Epithelial cell of proximal tubule (primary cell): ENCODE measurements at places on chromosomes 12 and 14. TPM values are rescaled to one million over a fixed set of nuclear protein-coding genes. Genes with fewer than 3 reads are reported as not detected.

DNA sequence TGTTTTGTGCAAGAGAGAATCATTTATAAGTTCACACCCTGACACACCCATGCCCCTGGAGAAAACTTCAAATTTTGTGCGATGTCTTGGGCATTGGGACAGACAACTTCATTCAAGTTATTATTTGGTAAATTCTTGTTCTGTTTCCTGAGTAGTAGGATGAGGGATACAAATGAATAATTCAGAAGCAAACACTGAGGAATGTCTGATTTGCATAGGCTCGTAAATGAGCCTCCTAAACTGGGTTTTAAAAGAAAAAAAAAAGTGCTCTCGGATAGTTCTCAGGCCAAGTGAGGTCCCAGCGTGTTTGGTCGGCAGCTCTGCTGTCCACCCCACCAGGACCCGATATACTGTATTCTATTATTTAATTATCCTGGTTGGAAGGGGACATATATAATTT is 134.7 kb upstream of the CPM start:
- no peak for DNase-seq

DNA sequence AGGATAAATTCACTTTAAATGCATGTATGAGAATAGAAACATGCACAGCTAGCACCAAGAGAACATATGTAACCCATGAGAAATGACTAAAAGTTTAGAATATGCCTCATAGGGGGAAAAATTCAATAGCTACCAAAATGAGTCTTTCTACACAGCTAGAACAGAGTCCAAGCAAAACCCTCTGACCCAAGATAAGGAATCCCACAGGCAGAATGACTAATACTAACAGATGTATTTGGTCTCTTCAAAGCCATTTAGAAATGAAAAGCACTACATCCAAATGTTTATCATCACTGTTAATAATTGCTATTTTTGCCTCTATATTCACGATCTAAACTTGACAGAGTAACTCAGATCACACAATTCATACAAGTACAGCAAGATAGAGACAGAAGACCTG is 44.0 kb downstream of the KICS2 start:
- DNase-seq: no peak

DNA sequence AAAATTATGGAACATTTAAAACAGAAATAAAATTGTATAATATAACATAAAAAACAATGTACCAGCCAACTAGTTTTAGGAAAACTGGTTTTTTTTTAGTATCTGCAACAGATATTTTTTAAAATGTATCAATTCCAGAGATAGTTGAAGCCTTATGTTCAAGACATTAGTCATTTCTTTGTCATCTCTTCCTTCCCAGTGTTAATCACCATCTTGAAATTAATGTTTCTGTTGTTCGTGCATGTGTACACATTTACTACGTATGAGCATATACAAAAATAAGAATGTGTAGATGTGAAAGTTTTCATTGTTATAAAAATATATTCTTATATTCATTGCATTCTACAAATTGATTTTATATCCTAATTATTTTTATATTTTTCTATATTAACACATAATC is 1062.1 kb downstream of the SLC6A15 start:
- no peak for DNase-seq

GRCh38 chr12:45469902-45470301 is 254.0 kb downstream of the ANO6 start:
- DNase-seq: no peak

- DNase-seq: no peak
These were observed 39.7 kb downstream of the PPTC7 start for GRCh38 chr12:110543252-110543959.

- DNase-seq: no peak
These were observed 5.5 kb upstream of the HVCN1 start for GRCh38 chr12:110694330-110694901.

The TSPAN19 gene
- total RNA-seq: not detected in 2 replicates

The GDF3 gene
- not detected in 2 replicates for total RNA-seq

The DACT1 gene
- 2.7 and 3.4 TPM in 2 replicates for total RNA-seq

The GCN1 gene
- total RNA-seq: 73.9 and 79.2 TPM in 2 replicates

The PROX2 gene
- total RNA-seq: not detected in 2 replicates

The PTCSC3 gene
- total RNA-seq: not detected in 2 replicates

The WASHC3 gene
- total RNA-seq: 40.3 and 51.0 TPM in 2 replicates

The ADAM20 gene
- total RNA-seq: not detected in 2 replicates

The ELK3 gene
- total RNA-seq: 45.7 and 46.3 TPM in 2 replicates
